Stimulated activated CD8-positive, alpha-beta memory T cell treated with anti-CD3 and anti-CD28 coated beads, Interleukin-2, amount 100 ng/mL, for 1 hour (primary cell): ENCODE measurements at places on chromosomes 2 and 18.

GRCh38 chr2:79530443-79530842 lies 17.6 kb downstream of the CTNNA2 start:
- DNase-seq = no peak

DNA sequence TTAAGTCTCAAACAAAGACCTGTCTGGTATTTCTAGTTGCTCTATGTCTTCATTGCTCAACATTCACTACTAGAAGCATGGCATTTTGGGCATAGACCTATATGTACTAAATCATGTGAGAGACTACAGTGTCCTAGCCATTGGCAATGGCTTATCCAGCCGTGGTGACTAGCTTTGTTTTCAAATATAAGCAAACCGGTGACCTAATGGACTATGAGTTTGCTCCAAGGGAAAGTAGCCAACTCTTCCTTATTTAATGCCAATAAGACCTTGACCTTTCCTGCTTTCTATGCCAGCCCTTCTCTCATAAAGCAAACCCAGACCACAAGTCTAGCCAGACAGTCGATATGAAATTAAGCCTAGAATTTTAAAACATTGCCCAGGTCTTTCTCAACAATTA lies 113.7 kb upstream of the CREB1 start:
- DNase-seq = no peak

GRCh38 chr2:36058953-36059352 lies 296.6 kb upstream of the CRIM1 start:
- DNase-seq = no peak

GRCh38 chr2:240769096-240769495 lies 50.9 kb downstream of the KIF1A start:
- no peak for DNase-seq

GRCh38 chr2:28782423-28782822 lies 28.2 kb upstream of the SPDYA start:
- DNase-seq = no peak

GRCh38 chr2:100126201-100126600 lies 16.2 kb downstream of the AFF3 start:
- DNase-seq = no peak

GRCh38 chr2:43000242-43001054 lies 208.1 kb upstream of the HAAO start:
- DNase-seq = no peak

- DNase-seq = no peak
Measured at GRCh38 chr2:157149270-157149669, 108.2 kb upstream of the GALNT5 start.

- DNase-seq = no peak
Measured at GRCh38 chr18:25223211-25223610, 128.8 kb downstream of the ZNF521 start.

GRCh38 chr2:177053716-177054115 lies 158.9 kb upstream of the HNRNPA3 start:
- DNase-seq = no peak
